ENCODE measurements at places on chromosomes 3 and 15.

DNA sequence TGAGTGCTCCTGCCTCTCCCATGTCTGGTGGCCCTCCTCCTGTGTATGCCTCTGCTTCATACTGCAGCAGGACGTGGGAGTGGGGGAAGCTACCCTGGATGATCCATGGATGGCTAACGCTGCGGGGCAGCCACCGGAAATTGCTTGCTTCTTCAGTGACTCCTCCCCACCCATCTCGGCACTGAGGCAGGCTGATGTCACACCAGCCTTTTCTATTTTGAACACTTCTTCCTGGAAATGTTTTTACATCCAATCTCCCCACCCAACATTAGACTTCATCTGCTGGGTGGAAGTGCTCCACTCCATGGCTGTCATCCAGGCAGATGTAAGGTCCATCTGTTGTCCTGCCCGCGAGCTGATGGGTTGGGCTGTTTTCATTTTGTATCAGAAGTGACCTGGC lies 58.9 kb upstream of the MUC13 start:
- DNase-seq: no peak

GRCh38 chr3:12706504-12707253 lies 42.8 kb upstream of the RAF1 start:
- peak; percentile 14 for DNase-seq

DNA sequence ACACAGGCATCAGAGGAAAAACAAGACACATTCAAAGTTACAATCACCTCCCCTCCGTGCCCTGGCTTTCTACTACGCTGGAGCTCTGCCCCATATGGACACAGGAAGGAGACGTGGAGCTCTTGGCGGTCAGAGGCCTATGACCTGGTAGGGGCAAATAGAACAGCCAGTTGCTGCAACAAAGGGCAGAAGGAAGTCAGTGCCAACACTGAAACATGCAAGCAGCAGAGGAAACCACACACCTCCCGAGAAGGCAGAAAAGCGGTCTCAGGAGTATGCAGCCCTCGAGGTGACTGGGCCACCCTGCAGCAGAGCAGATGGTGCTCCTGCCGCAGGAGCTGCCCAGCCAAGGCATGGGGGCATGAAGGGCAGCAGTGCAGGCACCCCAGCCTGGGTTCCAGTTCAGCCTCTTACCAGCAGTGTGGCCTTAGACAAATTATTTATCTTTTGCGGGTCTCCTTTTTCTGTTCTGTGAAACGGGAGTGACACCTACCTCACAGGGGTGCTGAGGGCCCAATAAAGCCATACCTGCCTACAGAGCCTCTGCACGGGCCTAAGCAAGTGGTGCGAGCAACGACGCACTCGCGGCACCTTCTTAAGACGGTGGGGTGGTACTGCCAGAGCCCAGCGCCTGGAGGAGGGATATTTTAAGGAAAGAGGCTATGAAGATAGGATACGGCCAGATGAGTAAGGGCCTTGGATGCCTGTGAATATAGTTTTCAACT lies 8.6 kb downstream of the ZXDC start:
- no peak for DNase-seq

- DNase-seq: no peak
Observed at GRCh38 chr3:147937891-147938290, 528.7 kb downstream of the ZIC1 start.

DNA sequence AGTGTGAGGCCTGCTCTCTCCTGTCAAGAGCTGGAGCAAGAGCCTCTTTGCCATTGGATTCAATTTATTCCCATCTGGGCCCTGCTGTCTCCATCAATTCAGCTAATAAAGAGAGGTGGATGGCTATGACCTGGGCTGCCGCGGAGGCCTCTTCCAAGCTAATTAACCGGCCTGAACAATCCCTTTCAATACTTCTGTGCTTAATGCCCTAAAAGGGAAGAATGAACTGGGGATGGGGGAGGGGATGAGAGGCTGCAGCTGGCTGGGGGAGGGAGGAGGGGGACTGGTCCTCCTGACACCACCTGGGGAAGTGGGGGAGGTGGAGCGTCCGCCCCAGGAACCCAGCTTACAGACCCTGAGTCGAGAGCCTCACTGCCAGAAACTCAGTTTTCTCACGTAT lies 33.4 kb upstream of the PRR23E start:
- no peak for DNase-seq
